CD4-positive, CD25-positive, alpha-beta regulatory T cell (primary cell): ENCODE measurements at places on chromosomes 2 and 18. TPM values are rescaled to one million over a fixed set of nuclear protein-coding genes. Genes with fewer than 3 reads are reported as not detected.

DNA sequence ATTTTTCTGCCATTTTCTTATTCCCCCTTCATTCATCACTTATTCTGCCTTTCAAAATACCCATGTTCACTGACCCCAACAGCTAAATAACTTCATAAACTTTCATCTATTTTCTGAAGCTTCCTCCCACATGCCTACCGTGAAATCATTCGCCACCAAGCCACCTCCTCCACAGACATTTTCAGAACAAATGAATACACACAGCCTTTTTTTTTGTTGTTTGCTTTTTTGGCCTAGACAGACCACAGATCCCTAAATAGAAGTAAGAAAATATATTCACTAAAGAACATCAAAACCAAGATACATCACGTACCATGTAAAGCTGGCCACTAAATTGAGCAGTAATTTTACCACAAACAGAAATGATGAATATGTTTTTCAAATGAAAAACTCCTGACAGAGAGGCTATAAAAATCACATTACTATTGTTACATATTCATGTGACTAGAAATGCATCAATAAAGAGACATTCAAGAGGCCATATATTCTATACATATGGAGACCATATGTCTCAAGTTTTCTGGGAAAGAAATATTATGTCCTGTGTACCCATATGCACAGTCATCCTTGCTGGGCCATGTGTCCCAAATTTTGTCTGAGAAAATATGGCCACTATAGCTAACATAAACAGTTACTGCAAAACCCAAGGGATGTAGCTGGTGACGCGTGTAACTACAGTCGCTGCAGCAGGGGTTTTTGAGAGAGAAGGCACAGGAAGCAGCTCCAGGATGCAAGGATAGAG lies 200.3 kb downstream of the FBXO15 start:
- DNase-seq: no peak
- H3K27ac ChIP-seq: no peak overlapping the region
- H3K36me3 ChIP-seq: no peaks in the 10 kb centered on the region

GRCh38 chr2:43508209-43508608 lies 87.6 kb downstream of the THADA start:
- H3K27me3 ChIP-seq: no peaks in the 10 kb centered on the region
- H3K27ac ChIP-seq: peak overlapping the region; percentile 11
- peak overlapping the region; percentile 53 for H3K4me3 ChIP-seq
- peak; percentile 25 for DNase-seq

DNA sequence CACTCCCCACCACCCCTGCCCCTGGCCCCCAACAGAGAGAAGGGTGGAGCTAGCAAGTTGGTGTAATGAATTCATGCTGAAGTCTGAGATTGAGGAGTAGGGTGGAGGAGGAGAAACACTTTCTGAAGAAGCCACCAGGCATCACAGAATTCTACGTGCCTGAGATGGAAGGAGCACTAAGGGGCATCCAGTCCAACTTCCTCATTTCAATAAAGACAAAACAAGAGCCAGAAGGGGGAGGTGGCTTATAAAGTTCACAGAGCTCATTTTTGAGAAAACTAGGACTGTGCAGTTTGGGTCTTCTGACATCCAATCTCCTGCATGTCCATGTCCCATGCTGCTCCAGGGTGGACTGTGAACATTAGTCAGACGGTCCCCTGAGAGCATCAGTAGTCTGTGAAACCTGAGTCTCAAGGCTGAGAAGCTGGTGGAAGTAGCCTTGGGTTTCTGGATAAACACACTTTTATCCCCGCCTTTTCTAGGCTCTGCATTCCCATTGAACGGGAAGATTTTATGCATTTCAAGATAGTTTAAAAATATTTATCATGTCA lies 77.7 kb downstream of the TRIM43 start:
- H3K27ac ChIP-seq: no peak overlapping the region
- no peaks in the 10 kb centered on the region for H3K4me1 ChIP-seq
- H3K36me3 ChIP-seq: no peaks in the 10 kb centered on the region
- no peaks in the 10 kb centered on the region for H3K27me3 ChIP-seq
- DNase-seq: no peak
- H3K4me3 ChIP-seq: no peak overlapping the region

- H3K27ac ChIP-seq: no peak overlapping the region
- no peaks in the 10 kb centered on the region for H3K36me3 ChIP-seq
- no peaks in the 10 kb centered on the region for H3K27me3 ChIP-seq
- H3K4me3 ChIP-seq: no peak overlapping the region
Observed at GRCh38 chr2:85468704-85469349, 50.3 kb downstream of the SH2D6 start.

DNA sequence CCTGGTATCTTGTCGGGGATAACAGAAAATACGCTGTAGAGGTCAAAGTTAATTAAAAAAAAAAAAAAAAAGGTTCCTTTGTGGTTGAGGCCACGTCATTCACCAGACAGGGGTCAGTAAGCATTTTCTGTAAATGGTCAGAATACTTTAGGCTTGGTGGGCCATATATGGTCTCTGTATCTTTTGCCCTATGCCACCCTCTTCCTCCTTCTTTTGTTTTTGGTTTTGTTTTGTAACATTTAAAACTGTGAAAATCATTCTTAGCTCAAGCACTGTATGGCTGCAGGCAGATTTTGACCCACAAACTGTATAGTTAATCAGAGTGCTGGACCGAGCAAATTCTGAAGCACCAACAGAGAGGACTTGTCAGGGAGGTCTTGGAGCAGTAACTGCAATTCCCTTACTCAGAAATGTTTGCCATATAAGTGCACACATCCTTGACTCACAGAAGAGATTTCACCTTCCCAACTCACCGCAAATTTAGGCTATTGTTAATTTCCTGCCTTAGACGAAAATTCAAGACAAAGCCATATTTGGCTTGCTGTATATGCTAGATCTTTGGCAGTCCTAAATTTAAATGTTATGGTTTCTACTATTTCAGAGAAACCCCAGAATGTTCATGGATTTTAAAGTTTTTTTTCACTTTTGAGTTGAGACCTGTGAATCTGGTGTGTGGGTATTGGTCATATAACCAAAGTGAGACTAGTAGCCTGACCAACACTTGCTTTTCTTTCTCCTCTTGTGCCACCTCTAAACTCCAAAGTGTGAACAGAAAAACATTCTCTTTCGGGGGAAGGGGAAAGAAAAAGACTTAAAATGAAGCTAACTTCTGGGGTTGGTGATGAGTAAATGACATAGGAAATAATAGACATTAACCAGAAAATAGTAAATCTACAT lies 65.4 kb downstream of the DOCK10 start:
- no peak for DNase-seq
- no peak overlapping the region for H3K4me3 ChIP-seq
- no peaks in the 10 kb centered on the region for H3K27me3 ChIP-seq
- no peaks in the 10 kb centered on the region for H3K36me3 ChIP-seq
- no peak overlapping the region for H3K27ac ChIP-seq

DNA sequence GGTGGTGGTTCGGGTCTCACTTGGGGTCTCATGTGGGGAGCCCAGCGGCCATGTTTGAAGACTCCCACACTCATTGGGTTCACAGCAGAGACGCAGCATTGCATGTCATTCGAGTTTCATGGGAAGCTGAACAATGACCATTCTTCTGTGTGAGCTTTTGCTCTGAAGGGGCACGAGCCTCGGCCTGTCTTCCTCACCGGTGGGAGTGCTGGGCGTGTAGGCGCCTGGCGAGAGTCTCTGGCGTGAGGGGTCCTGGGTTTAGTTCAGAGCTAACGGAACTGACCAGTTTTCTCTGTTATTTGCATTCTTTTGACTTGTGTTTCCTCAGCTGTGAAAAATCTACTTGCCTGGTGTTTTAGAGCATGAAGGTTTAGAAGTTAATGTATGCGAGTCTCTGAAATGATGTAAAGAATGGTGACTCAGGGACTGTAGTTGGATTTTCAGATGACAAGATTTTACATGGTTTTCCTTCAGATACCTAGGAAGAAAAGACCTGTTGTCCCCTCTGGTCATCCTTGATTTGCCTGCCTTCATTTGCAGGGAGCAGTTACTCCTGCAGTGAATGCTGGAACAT lies 98.1 kb downstream of the ARMC9 start:
- no peaks in the 10 kb centered on the region for H3K27me3 ChIP-seq
- no peaks in the 10 kb centered on the region for H3K4me1 ChIP-seq
- H3K4me3 ChIP-seq: no peak overlapping the region
- H3K27ac ChIP-seq: no peak overlapping the region

GRCh38 chr2:225670111-225670974 lies 270.8 kb downstream of the NYAP2 start:
- no peaks in the 10 kb centered on the region for H3K27me3 ChIP-seq
- H3K4me1 ChIP-seq: no peaks in the 10 kb centered on the region
- no peak overlapping the region for H3K27ac ChIP-seq
- no peak for DNase-seq

GRCh38 chr2:240615820-240616547 lies 9.3 kb upstream of the GPR35 start:
- no peak overlapping the region for H3K4me3 ChIP-seq
- peaks cover 14% of the 10 kb centered on the region for H3K4me1 ChIP-seq
- no peaks in the 10 kb centered on the region for H3K36me3 ChIP-seq
- H3K27ac ChIP-seq: no peak overlapping the region
- DNase-seq: no peak
- H3K27me3 ChIP-seq: no peaks in the 10 kb centered on the region

GRCh38 chr2:110770404-110770958 lies 38.1 kb downstream of the ACOXL start:
- no peak overlapping the region for H3K27ac ChIP-seq
- no peaks in the 10 kb centered on the region for H3K36me3 ChIP-seq
- no peak for DNase-seq
- H3K4me3 ChIP-seq: no peak overlapping the region

GRCh38 chr18:64712035-64712434 lies 563.1 kb upstream of the LINC00305 start:
- H3K36me3 ChIP-seq: no peaks in the 10 kb centered on the region
- DNase-seq: no peak
- H3K27me3 ChIP-seq: no peaks in the 10 kb centered on the region
- H3K4me1 ChIP-seq: no peaks in the 10 kb centered on the region

DNA sequence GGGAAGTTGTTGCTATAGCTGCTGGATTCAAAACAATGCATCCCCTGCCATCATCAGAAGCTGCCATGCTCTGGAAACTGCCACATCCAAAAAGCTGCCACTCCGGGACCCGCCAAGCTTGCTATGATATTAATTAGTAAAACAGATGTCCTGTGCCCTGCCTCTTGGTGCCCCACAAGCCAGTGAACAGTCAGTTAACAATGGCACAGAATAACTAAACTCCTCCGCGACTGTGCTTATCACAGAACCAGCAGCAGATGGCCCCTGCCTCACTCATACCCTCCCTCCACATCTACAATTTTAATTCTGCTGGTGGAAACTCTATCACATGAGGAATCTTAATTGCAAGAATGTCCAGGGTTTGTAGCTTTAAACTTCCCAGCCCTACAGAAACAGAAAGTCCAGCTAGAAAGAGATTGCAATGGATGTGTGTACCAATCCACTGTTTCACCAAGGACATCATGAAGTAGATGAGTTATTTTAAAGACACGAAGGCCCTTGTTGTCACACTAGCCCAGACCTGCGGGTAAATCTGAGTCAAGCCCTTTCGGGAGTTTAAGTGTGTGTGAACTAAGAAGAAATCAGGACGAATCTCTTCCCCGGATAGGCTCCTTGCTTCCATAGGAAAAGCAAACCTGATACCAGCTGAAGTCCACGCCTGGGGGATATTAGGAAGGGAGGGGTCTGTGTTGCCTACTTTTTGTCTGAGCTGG lies 7.4 kb upstream of the ACYP2 start:
- no peak overlapping the region for H3K27ac ChIP-seq
- peaks cover 8% of the 10 kb centered on the region for H3K4me1 ChIP-seq
- no peaks in the 10 kb centered on the region for H3K36me3 ChIP-seq
- H3K27me3 ChIP-seq: no peaks in the 10 kb centered on the region

DNA sequence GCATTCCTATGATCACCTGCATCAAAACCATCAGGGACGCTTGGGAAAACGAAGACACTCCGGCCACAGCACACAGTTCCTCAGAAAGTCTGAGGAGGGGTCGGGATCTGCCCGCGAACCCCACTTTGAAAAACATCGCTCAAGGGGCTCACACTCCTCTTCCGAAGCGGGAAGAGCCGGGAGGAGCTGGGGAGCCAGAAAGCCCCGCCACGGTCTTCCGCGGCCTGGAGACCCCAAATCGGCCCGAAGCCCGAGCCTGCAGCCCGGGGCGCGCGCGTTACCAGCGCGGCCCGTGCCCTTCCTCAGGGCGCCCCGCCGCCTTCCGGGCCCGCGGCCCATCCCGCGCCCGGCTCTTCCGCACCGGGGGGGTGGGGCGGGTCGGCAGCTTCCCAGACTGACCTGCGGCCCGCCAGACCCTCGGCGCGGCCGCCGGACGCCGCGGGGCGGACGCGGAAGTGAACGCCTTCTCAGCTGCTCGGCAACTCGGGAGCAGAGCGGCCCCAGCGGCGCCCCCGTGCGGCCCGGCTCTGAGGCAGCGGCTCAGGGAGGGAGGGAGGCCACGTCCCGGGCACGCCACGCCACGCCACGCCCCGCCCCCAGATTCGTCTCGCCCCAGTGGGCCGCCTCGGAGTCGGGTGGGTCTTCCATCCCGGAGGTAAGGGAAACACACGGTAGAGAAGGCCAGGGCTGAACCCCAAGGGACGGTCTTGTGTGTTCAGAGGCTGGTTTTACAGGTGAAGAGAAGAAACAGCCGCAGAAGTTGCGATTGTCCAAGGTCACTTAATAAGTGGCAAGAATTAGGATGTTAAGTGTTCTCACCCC lies at the start of gene KCTD18:
KCTD18 (minus strand) TSS at position 457 of the 822 bp plus-strand sequence. CDS start 3,052 bp downstream, outside the sequence.
- H3K4me3 ChIP-seq: peak within 1 kb of the TSS; percentile 97
- peak within 1 kb of the TSS; percentile 75 for H3K27ac ChIP-seq
- DNase-seq: peak; percentile 88
- peaks cover 5% of the 10 kb centered on the region for H3K27me3 ChIP-seq
- peaks cover 21% of the 10 kb centered on the region for H3K4me1 ChIP-seq

- H3K36me3 ChIP-seq: no peaks in the 10 kb centered on the region
- no peak overlapping the region for H3K4me3 ChIP-seq
- no peak overlapping the region for H3K27ac ChIP-seq
- H3K4me1 ChIP-seq: no peaks in the 10 kb centered on the region
- DNase-seq: no peak
- no peaks in the 10 kb centered on the region for H3K27me3 ChIP-seq
Observed at GRCh38 chr18:8735274-8735673, 29.9 kb downstream of the MTCL1 start.

GRCh38 chr2:159996792-159997546 lies 65.4 kb downstream of the PLA2R1 start:
- no peak overlapping the region for H3K27ac ChIP-seq
- H3K4me3 ChIP-seq: no peak overlapping the region
- no peaks in the 10 kb centered on the region for H3K36me3 ChIP-seq
- no peaks in the 10 kb centered on the region for H3K4me1 ChIP-seq
- peaks cover 12% of the 10 kb centered on the region for H3K27me3 ChIP-seq

DNA sequence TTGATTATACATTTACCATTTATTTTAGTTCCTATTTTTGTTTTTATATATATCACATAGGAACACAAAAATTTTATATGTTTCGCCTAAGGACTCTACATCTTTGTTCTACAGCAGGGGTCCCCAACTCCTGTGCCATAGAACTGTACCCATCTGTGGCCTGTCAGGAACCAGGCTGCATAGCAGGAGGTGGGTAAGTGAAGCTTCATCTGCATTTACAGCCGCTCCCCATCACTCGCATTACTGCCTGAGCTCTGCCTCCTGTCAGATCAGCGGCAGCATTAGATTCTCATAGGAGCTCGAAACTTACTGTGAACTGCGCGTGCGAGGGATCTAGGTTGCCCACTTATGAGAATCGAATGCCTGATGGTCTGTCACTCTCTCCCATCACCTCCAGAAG lies 25.3 kb downstream of the TRAK2 start:
- no peak for DNase-seq
- peaks cover under 1% of the 10 kb centered on the region for H3K4me1 ChIP-seq
- no peak overlapping the region for H3K4me3 ChIP-seq
- no peaks in the 10 kb centered on the region for H3K36me3 ChIP-seq

The PCARE gene
- not detected for total RNA-seq

The THADA gene
- total RNA-seq: 52.9 TPM

The GCKR gene
- not detected for total RNA-seq

The FEZ2 gene
- total RNA-seq: 18.1 TPM

The TGFA gene
- 0.42 TPM for total RNA-seq

The CABLES1 gene
- total RNA-seq: 5.4 TPM
